Stimulated activated CD4-positive, alpha-beta T cell treated with anti-CD3 and anti-CD28 coated beads, Interleukin-15, amount 100 ng/mL, for 24 hours (primary cell): ENCODE measurements at places on chromosomes 2 and 18.

DNA sequence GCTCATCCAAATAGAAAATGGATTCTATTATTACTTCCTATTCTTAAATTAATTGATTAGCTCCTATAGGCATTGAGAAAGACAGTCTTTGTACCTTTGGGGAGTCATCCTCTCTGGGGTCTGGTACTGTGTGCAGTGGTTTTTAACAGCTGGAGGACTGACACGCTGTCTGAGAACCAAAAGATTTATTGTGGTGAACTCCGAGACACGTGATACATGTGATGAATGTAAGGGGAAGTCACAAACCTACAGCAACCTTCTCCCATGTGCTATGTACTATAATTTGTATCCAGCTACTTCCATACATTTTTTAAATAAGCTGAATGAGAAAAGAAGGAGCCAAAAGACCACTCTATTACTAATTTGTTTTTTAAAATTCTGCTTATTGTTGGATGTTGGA is 133.7 kb downstream of the GALNT3 start:
- DNase-seq = no peak

- no peak for DNase-seq
These were observed 5.6 kb downstream of the TMEM163 start for GRCh38 chr2:134713176-134713575.

GRCh38 chr2:124633812-124634211 is 608.7 kb downstream of the CNTNAP5 start:
- no peak for DNase-seq

GRCh38 chr2:202529389-202529788 is 105.4 kb upstream of the FAM117B start:
- DNase-seq = no peak

GRCh38 chr2:129480790-129481189 is 498.7 kb upstream of the RAB6C start:
- DNase-seq = no peak

DNA sequence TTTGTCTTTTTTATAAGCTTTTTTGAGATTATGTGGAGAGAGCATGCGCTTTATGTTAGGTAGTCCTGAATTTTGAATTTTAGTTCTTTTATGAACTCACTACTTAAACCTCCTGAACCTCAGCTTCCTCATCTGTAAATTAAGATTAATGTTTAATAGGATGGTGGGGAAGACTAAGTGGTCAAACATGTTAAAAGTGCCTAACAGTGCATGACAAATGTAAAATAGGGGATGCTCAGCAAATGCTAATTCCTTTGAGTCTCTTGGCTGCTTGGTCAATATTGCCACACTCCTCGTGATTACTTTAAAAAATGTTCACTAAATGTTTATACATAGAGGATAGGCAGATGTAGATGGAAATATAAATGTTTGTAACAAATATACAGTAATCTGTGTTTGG is 6.8 kb downstream of the BIRC6 start:
- DNase-seq = no peak

DNA sequence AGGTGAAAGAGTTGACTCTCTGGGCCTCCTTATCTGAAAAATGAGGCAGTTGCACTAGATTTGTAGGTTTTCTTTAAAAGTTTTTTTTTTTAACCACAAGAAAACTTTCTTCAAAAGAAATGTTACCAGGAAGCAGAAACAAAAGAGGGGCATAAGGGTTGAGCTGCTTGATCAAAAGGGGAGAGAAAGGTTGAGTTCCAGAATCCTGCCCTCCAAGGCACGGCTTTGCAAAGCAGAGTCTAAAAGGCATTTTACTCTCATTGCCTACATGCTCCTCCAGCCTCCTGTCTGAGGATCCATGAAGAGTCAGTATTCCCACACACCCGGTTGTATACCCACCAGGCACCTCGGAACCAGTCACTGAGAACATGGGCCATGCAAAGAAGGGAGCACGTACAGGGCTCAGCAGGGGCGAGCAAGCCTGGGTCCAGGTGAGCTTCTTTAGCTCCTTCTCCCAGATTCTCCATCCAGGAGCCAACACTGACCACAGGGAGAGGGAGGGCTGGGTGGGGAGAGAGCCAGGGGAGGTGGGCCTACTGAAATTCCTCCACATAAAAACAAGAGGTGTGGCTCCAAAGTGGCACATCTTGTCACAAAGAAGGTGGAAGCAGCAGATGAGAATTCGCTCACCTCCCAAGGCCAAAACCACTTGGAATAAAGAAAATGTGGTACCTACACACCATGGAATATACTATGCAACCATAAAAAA is 116.0 kb upstream of the EPC2 start:
- DNase-seq = no peak

DNA sequence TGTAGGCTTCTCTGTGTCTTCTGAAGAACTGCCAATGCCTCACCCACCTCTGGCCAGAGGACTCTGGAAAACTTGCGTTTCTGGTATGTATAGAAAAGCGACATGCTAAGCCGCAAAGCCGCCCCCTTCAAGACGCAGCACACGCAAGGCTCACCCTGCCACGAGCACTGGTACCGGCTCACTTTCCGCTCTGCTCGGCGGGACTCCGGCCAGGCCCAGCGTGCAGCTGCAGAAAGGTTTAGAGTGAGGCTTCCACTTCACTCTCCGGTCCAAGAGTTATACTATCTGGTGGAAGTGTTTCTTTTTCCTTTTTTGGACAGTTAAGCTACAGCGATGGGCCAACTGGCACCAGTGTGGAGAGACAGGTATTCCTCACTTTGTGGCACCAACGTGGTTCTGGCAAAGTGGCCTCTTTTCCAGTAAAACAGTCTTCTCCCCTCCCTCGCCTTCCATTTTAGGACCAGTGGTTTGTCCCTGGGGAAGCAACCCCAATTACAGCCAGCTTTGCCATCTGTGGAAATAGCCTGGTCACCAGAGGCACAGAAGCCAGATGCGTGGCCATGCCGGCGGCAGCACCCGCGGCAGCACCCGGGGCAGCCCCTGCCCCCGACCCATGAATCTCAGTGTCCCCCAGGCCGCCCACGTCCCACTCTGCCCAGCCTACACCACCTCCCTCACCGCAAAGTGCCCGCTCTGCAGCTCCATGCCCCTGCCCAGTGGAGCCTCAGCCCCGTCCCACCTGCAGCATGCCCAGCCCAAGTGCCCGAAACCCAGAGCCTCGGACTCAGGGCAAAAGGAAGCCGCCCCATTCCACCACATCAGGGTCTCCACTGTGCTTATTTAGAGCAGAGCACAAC is 91.6 kb upstream of the CTDP1 start:
- DNase-seq = no peak

DNA sequence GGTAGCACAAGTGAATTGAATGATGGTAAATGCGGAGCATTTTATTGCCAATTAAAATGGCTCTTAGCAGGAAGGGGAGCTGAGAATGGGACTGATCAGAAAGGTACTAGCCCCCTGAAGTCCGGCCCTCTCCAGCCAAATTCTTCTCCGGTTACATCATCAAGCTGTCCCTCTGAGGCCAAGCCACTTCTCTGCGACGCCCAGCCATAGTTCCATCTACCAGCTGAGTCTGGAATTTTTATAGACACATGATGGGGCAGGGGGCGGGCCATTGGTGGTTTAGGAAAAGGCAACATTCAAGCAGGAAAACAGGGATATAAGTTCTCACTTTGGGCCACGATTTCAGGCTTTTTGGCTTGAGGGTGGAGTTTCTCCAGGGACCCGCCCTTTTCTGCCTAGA is 22.7 kb downstream of the RPRM start:
- DNase-seq = no peak

DNA sequence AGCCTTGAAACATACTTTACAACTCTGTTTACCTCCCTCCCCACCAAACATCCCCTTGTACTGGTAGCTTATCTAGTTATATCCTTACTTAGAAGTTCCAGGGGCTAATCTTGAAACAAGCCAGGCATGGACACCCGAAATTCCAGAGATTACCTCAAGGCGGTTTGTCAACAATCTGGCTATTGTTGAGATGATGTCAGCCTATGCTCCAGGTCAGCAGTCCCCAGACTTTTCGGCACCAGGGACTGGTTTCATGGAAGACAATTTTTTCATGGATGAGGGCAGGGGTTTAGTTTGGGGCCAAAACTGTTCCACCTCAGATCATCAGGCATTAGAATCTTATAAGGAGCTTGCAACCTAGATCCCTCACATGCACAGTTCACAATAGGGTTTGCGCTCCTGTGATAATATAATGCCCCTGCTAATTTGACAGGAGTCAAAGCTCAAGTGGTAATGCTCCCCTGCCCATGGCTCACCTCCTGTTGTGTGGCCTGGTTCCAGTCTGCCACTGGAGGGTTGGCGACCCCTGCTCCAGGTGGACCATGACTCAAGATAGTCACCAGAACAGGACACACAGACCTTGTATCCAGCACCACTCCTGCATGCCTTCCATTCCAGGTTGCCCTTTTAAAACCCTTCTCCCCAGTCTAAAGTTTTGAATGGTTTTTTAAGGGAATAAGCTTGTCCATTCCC is 171.2 kb downstream of the SPAG16 start:
- DNase-seq = no peak

DNA sequence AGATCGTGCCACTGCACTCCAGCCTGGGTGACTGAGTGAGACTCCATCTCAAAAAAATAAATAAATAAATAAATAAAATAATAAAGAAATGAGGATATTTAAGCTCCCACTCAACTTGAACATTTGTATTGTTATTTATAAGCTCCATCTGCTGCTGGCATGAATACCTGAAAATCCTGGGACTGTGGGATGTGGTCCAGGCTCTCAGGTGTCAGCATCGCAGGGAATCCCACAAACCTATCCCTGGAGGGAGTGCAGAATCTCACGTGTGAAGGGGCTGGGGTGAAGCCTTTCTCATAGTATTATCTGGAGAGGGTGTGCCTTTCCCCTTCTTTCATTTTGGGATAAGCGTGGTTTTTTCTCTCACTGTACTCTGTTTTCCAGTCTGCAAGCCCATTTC is 47.4 kb upstream of the POLE4 start:
- DNase-seq = no peak

GRCh38 chr2:1621041-1621440 is 123.3 kb downstream of the PXDN start:
- DNase-seq = no peak

DNA sequence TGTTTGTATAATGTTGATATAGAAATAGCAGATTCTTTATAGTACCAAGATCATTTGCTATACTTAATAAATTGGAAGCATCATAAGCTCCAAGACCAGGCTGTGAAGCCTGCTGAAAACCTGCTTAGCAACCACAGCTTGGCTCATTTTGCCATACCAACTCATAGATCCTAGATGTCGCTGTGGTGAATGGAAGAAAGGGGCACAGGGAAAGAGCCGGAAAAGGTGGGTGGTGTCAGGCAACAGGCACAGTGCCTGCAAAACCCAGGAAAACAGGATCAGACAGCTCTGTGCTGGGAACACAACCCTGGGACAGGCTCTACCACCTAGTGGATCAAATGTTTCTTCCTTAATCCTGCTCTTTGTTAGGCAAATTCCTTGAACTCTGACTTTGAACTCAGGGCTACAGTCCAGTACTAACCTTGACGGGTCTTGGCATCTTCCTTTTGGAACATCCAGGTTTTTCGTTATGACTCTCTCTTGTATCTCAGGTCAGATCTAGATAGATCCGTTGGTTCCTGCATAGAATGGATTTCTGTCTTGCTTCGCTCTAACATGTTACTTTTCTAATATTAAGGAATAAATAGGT is 31.6 kb downstream of the TWSG1 start:
- DNase-seq = no peak

DNA sequence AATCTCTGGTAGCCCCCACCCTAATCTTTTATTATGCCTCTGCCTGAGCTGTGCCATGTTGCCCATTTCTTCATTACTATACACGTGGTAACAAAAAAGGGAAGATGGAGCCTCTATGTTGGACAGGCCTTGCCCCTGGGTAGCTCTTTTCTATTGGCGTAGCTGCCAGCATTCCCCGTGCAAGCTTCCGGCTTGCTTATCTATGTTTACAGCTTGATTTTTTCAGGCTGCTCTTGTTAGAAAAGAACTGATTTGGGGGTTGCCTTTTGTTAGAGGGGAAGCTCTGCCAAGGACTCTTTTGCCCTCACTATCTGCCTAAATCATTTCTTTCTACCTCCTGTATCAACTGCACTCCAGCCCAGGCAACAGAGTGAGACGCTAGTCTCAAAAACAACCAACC is 45.5 kb upstream of the ZSWIM2 start:
- DNase-seq = no peak

DNA sequence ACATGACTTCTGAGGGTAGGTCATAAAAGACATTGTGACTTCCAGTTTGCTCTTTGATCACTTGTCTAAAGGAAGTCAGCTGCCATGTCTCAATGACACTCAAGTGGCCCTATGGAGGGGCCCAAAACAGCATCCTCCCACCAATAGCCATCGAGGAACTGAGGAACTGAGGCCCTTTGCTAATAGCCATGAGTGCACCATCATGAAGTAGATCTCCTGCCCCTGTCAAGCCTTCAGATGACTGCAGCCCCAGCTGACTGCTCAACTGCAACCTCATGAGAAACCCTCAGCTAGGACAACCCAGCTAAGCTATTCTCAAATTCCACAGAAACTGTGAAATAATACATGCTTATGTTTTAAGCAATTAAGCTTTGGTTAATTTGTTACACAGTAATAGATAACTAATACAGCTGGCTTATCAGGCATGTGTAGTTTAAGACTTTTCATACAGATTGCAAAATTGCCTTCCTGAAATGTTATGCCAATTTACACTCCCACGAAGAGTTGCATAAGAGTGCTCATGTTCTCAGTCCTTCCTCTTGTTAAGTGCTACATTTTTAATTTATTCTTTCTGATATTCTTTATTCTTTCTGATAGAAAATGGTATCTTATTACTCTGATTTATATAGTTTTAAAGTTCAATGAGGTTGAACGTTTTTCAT is 105.6 kb upstream of the NDUFV2 start:
- no peak for DNase-seq

- no peak for DNase-seq
These were observed 152.9 kb downstream of the DYSF start for GRCh38 chr2:71606244-71606643.

- no peak for DNase-seq
These were observed 223.0 kb upstream of the DPP10 start for GRCh38 chr2:114219456-114219855.

- DNase-seq = no peak
These were observed 268.3 kb upstream of the NETO1 start for GRCh38 chr18:73136134-73136533.

- no peak for DNase-seq
These were observed 12.6 kb downstream of the ZNF804A start for GRCh38 chr2:184610891-184611290.

GRCh38 chr2:48195169-48195568 is 288.9 kb upstream of the FBXO11 start:
- no peak for DNase-seq
